ENCODE measurements at places on chromosomes 1 and 21.

DNA sequence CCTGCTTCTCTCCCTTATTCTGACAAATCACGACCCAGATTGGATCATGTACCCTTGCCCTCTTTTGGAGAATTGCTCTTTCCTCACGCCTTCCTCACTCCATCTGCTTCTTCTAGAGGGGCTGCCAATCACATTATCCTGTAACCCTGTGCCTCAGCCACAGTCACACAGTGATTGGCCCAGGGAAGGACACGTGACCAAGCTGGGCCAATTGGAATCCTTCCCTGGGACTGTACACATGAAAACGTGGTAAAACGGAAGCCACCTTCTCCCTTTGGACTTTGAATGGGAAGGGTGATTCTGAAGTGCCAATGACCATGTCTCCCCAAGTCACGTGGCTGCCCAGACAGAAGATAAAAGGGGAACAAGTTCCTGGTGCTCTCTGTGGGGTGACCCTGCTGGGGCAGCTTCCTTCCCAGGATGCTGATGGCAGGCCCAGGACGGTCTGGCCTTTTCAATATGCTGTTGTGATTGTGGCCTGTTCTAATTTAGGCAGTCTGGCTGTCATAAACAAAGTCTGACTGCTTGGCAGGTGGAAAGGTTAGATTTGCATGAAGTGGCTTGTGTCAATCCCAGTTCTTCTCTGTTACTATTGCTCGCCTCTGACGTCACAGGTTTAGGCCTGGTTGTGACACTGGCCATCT, 92.9 kb downstream of the UBIAD1 start:
- no peak for DNase-seq

DNA sequence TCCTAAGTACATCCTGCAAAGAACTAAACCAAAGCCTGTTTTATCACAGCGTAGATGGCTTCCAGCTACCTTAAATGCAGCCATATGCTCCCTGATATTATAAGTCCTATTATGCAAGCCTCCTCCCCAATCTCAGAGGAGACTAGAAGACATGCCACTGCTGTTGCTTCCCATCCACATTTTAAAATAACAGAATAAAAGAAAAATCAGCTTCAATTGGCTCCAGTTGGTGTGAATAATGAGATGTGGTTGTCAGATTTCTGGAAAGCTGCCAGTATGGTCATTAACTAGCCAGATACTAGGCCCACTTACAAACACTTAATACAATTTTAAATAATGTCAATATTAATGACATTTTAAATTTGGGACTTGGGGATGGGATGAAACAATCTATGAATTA, 25.7 kb downstream of the WARS2 start:
- no peak for DNase-seq

DNA sequence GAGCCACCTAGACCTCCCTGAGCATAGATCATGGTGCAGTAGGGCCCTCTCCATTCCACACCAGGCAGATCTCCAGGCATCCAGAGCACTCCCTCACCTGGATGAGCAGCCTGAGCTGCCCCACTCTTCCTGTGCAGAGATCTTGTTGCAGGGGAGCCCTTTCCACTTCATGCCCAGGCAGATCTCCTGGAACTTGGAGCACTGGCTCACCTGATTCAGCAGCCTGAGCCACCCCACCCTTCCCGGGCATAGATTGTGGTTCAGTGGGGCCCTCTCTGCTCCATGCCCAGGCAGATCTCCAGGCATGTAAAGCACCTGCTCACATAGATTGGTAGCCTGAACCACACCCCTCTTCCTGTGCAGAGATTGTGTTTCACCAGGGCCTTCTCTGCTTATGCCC, 78.0 kb downstream of the SEC16B start:
- no peak for DNase-seq

GRCh38 chr1:165395901-165396300, 39.4 kb upstream of the LMX1A start:
- DNase-seq = no peak

- DNase-seq = no peak
These were observed 533.1 kb downstream of the KIF26B start for GRCh38 chr1:245687636-245688535.

- no peak for DNase-seq
These were observed 18.6 kb downstream of the A3GALT2 start for GRCh38 chr1:33302325-33302724.

DNA sequence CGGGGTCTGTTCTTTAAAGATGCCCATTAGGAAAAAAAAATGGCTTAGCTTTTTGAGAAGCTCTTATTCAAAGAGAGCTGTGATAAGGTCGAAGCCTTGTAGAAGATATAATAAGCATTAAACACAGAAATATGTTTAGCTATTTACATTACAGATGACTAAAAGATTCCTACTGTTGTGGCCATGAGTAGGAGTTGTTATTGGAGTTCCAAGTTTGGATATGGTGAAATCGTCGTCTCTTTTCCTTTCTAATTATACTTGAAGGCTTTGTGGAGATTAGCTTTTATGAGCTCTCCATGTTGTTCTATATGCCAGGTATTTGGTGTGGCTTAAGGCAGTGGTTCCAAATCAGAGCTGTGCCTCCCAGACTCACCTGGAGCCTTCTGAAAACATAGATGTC, 79.9 kb upstream of the LAMC2 start:
- DNase-seq = no peak

DNA sequence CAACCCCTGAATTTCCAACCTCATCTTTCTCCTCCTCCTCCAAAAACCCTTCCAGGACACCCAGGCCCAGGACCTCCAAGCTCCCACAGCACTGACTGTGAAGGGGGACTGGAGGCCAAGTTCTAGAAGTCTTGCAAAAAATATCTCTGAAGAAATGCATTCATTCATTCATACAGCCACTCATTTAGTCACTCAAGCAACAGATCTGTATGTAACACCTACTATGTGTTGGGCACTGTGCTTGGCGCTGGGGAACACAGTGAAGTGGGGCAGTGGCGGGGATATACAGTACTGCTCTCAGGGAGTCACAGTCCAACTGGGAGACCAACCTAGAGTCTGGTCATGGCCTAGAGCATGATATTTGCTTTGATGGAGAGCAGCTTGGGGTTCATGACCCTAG, 15.3 kb upstream of the TNFRSF1B start:
- DNase-seq = no peak

GRCh38 chr1:109468903-109469302, 2.6 kb downstream of the SYPL2 start:
- no peak for DNase-seq

DNA sequence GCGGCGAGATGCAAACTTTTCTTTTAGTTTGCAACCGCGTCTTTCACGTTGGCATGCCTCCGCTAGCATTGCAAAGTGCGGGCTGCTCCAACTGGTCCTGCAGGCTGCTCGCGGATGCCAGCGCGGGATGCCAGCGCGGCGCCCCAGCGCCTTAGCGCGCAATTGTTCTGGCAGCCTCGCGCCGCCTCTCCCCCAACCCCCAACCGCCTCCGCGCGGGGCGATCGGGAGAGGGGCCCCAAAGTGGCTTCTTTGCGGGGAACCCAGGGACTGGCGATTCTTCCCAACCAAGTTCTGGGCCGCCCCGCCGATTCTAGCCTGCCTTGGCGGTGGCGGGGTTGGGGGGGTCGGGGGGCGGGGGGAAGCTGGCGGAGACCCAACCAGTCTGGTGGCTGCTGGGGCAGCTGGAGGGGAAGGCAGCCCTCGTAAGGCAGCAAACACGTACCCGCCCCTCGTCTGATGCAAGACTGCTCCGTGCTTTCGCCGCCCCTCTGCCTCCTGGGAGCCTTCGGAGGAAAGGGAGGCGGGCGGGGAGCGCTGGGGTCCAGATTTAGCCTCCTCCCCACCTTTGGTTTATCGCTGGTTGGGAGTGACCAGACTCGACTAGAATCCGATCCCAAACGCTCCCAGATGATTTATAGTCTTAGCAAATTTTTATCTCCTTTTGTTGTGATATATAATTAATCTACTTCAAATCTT, 756 bp downstream of the PHGDH start:
- no peak for DNase-seq

GRCh38 chr1:85224734-85225623, 24.2 kb upstream of the SYDE2 start:
- DNase-seq = no peak

DNA sequence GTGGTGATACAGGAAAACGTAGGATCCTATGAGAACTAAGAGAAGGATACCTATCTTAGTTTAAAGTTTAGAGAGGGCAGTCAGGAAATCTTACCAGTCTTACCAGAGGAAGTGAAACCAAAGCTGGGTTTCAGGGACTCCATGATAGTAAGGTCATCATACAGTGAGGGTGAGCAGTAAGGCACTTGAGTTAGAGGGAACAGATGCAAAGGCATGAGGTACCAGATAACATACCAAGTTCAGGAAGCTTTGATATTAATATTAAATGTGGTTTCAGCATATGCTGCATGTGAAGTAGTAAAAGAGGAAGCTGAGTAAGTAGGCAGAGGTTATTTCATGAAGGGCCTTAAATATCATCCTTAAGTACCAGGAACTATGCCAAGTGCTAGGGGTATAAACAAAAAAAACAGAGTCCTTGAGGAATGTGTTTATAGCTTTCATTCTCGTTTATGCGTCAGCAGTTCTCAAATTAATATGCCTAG, 16.9 kb downstream of the ATG4C start:
- DNase-seq = no peak

DNA sequence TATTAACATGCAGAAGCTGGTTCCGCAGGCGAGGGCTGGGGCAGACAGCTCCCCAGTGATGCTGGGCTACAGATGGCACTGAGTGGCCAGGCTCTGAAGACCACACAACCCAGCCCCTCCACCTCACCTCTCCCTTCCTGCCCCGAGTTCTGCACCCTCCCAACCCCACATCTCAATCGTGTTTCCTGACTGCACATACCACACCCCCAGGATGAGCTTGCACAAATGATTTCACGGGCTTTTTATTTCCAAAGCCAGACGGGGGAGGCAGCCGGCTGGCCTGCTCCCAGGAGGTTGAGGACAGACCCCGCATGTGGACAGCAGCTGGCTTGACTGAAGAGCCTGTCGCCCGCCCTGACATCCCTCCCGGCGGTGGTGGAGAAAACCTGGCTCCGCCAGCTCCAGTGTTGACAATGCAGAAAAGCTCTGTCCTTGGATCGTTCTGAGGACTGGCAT, 21.4 kb upstream of the ALDH4A1 start:
- DNase-seq = peak; percentile 28

DNA sequence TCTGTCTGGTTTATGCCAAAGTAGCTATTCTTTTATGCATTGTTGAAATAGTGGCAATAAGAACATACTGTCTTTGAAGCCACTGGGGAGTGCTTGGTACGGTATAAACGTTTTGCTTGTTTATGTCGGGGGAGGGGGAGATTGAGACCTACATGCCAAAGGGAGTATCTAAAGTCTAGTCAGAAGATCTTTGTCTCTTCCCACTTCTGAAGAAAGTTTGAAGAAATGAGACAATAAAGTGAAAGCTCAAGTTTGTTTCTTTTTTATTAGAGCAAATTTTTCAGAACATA, 6.8 kb downstream of the AKIRIN1 start:
- no peak for DNase-seq

DNA sequence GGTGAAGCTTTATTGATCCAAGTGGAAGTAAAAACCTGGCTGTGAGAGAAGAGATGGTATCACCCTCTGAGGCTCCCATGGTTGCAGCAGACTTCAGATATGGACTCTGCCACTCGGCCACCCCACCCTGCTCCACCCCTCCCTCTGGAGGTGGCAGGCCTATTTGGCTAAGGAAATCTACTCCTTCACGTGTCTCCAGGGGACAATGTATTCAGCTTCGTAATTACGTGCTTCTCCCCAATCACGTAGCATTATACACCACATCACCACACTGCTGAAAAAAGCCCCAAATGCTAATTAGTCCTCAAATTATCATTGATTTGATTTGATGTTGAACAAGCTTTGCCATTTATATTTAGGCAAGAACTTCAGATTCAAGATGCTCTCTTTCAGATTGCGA, 220.7 kb downstream of the OMA1 start:
- no peak for DNase-seq

- peak; percentile 54 for DNase-seq
These were observed 27.4 kb upstream of the CTPS1 start for GRCh38 chr1:40951943-40952743.

- no peak for DNase-seq
These were observed 606.3 kb downstream of the NUF2 start for GRCh38 chr1:163928069-163928468.

DNA sequence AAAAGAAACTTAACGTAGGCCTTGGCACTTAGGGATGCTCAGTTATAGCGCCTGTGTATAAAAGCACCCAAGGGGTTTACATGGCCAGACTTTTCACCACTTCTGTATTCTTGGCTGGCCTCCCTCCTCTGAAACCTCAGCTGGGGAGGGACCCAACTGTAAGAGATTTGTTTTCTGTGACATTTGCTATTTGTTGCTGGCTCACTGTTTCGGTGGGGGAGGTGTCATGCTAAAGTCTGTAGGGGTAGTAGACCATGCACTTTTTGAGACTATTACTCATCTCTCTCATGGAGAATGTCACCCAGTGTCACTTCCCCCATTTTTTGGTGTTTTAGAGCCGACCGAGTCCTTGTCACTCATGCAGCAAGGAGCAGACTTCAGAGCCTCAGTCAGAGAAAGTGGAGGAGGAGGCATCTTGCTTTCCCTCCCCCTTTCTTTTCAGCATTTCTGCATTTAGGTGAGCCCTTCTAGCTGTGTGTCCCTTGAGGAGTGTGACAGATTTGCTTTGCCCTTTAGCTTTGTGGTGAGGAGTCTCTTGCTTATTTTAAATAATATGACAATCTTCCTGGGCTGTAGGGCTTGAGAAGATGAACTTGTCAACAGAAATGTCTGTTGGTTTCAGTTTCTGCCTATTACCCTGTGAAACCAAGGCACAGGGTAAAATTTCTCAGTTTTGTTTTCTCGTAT, 160.1 kb downstream of the FASLG start:
- DNase-seq = peak; percentile 32

GRCh38 chr1:243323491-243323890, 67.7 kb downstream of the SDCCAG8 start:
- DNase-seq = no peak

DNA sequence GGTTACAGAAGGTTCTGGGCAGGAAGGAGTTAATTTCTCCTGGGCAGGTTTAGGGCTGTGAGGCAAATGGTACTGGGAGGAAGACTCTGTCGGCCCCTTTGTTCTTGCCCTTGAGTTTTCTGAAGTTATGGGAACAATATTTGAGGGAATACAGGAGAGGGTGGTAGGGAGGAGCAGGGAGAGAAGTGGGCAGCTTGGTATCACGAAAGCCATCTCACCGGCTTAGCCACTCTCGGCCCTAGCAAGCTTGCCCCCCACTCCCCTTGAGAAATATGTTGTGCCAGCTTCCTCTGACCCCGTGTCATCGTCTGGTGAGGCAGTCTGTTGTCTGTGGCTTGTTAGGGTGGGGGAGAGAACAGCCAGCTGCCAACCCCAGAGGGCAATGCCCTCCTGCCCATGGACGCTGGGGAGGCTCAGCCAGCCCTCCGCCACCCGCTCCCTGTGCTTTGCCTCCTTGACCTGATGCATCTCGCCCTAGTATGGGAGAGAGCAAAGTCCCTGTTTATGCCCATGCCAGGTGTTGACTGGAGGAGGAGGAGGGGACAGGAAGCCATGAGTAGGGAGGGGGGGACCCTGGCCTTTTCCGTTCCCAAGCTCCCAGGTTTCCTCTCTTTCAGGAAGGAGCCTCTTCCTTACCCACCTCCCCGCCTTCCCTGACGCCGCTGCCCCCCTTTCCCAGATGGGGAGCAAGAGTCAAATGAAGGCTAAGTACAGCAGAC, 1.2 kb downstream of the EFNA1 start:
- DNase-seq = no peak

Measured in effector memory CD8-positive, alpha-beta T cell (primary cell).